ENCODE measurements at places on chromosomes 3 and 15. TPM values are rescaled to one million over a fixed set of nuclear protein-coding genes. Genes with fewer than 3 reads are reported as not detected.

Gene ATP1B3
- 143 TPM for total RNA-seq

Gene NRROS
- 24.5 TPM for total RNA-seq

Gene RTP3
- total RNA-seq: not detected

Gene PIGBOS1
- 10.5 TPM for total RNA-seq

Gene SERPINI2
- total RNA-seq: not detected

Gene CCDC39
- total RNA-seq: not detected

Gene GPR87
- 1.1 TPM for total RNA-seq

Gene UQCRC1
- 259 TPM for total RNA-seq

Gene CHST13
- total RNA-seq: not detected

Gene COPG1
- total RNA-seq: 154 TPM

Gene TMCO5A
- total RNA-seq: not detected

GRCh38 chr3:30457081-30457480 is 149.3 kb upstream of the TGFBR2 start:
- DNase-seq: no peak

- DNase-seq: no peak
Measured at GRCh38 chr3:148367756-148368155, 329.9 kb upstream of the AGTR1 start.

DNA sequence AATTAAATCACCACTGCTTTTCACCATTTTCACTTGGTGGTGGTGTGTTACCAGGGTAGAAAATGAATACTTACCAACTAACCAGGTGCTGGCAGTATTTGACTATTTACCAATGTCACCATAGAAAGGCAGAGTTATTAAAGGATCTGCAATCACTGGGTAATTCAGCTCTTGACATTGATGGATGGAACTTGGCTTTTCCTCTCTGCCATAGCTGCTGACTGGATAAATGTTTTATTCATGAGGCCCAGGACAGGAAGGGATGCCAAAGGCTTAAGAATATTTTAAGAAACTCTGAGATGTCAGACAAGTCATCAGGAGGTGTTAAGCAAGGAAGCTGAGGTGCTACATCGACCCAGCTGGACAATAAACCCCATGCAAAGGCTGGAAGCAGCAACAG is 495.5 kb upstream of the CFAP20DC start:
- DNase-seq: no peak

- no peak for DNase-seq
Measured at GRCh38 chr3:184582646-184583577, 21.3 kb downstream of the EPHB3 start.

- DNase-seq: no peak
Measured at GRCh38 chr15:44325568-44325967, 37.0 kb downstream of the GOLM2 start.

- DNase-seq: no peak
Measured at GRCh38 chr3:62567097-62568021, 194.0 kb upstream of the FEZF2 start.

DNA sequence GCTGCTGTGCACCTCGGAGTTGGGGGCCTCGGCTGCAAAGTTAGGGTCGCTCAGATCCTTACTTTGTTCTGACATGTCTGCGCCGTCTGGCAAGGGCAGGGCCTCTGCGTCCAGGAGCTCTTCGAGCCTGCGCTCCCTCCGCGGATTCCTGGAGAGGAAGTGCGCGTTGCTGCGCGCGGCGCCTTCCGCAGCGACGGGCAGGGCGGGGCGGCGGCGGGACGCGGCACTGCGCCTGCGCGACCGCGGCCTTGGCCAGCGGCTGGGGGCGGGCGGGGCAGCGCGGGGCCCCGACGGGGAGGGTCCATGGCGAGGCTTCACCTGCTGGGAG is at the start of gene NDN:
Gene NDN (minus strand): TSS at position 163 of the 328 bp plus-strand sequence. CDS start 88 bp downstream, at position 75.
- peak; percentile 14 for DNase-seq

- DNase-seq: no peak
Measured at GRCh38 chr3:153734777-153735551, 386.2 kb upstream of the ARHGEF26 start.

GRCh38 chr3:99836681-99837080 is 19.0 kb downstream of the CMSS1 start:
- no peak for DNase-seq

- DNase-seq: peak; percentile 70
Measured at GRCh38 chr15:52567871-52568600, 794 bp downstream of the ARPP19 start.

DNA sequence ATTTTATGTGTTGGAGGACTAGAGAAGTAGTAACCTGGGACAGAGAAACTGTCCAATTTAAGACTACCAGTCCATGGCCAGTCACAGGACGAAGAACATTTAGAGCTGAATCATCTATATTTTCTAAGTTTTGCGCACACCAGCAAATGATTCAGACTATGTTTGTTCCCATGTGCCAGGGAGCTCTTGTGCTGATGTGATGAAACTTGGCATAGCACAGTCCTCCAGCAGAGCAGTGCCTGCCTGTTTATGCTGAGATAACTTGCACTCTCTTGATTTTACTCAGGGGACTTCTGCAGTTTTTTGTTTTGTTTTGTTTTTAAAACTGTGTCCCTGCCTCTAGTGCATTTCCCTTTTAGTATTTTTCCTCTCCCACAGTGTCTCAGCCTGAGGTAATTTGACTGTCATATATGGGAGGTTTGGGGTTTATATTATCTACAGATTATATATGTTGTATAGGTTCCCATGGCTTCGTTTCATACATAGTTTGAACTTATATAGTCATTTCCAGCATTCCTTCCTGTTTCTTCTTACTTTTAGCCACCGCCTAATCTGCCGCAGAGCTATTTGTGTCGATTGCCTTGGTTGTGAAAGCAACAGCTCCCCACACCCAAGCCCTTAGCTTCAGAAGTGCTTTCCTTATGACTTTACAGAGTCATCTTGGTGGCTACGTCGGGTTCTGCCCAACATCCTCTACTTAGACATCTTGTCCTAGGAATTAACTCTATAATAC is 45.5 kb downstream of the PPM1L start:
- peak; percentile 78 for DNase-seq

GRCh38 chr3:41688595-41689380 is 273.1 kb downstream of the ULK4 start:
- no peak for DNase-seq

- no peak for DNase-seq
Measured at GRCh38 chr3:138873471-138874278, 38.9 kb upstream of the PIK3CB start.

- no peak for DNase-seq
Measured at GRCh38 chr15:25718169-25718536, 145.0 kb downstream of the ATP10A start.

Data from activated CD4-positive, alpha-beta memory T cell treated with anti-CD3 and anti-CD28 coated beads for 36 hours (primary cell).